Hematopoietic multipotent progenitor cell treated with erythropoietin and hydrocortisone succinate and interleukin-3 and kit ligand, for 6 days (in vitro differentiated cells): ENCODE measurements at places on chromosomes 16 and 17.

- DNase-seq, result no peak
Measured at GRCh38 chr17:74274060-74274708, at the start of gene DNAI2. Gene DNAI2, plus strand, starts transcription at chr17:74274234. Its CDS starts 7,584 bp downstream, at chr17:74281818.

DNA sequence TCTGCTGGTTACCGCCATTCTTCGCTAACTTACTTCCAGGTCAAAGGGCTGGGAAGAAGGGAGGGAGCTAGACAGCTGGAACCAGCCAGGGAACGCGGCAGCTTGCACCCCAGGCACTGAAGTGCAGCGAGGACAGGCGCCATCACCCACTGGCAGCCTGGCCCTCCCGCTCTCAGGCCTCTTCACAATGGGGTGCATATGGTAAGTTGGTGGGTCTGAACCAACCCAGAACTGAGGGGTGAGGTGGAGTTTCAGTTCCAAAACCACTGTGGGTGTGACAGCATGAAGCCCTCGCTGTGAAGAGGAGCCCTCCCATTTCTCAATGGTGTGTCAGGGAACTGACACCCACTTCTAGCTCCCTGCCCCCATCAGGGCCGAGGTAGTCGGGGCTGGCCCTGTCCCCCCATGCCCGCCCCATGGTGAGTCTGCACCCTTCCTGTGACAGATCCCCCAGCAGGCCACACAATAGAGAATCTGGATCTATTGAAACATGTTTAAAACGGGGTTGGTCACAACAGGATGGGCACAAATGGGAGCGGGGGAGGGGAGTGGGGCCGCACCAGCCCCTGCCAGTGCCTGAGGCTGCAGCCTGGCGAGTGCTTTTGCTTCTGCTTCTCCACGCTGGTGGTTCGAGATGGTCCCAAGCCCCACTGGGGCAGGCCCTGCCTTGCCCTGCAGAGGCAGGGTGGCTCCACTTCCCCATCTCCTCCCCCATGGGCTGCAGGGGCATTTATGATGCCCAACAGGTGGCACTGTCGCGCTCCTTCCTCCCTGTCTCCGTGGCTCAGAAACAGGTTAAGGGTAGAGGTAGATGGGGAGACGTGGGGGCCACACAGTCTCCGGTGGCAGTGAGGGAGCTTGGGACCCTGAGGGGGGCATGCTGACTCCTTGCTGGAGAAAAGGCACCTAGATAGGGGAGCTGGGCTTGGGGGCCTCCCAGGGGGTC is 2.3 kb downstream of the LIMD2 start:
- DNase-seq, result peak; percentile 92

DNA sequence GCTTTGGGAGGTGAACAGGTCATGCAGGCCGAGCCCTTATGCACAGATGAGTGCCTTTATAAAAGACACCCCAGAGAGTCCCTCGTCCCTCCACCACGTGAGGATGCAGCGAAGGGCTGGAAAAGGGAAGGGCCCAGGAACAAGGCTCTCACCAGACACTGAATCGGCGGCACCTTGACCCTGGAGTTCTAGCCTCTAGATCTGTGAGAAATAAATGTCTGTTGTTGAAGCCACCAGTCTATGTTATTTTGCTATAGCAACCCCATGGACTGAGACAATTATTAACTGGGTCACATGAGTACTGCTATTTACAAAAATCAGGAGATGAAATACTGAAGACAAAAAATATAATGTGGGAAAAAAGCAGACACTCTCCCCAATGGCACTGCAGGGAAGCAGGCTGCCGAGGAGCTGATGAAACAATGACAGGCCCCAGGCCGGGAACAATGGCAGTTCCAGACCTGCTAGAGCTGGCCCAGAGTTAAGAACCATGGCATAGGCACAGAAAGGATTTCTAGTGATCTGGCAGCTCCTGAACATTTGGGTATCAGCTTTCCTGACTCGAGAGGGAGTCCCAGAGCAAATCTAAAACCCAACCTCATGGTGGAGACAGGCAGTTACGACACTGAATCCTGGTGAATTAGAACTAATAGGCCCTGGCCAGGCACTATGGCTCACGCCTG is 17.8 kb upstream of the GGA2 start:
- DNase-seq, result no peak

DNA sequence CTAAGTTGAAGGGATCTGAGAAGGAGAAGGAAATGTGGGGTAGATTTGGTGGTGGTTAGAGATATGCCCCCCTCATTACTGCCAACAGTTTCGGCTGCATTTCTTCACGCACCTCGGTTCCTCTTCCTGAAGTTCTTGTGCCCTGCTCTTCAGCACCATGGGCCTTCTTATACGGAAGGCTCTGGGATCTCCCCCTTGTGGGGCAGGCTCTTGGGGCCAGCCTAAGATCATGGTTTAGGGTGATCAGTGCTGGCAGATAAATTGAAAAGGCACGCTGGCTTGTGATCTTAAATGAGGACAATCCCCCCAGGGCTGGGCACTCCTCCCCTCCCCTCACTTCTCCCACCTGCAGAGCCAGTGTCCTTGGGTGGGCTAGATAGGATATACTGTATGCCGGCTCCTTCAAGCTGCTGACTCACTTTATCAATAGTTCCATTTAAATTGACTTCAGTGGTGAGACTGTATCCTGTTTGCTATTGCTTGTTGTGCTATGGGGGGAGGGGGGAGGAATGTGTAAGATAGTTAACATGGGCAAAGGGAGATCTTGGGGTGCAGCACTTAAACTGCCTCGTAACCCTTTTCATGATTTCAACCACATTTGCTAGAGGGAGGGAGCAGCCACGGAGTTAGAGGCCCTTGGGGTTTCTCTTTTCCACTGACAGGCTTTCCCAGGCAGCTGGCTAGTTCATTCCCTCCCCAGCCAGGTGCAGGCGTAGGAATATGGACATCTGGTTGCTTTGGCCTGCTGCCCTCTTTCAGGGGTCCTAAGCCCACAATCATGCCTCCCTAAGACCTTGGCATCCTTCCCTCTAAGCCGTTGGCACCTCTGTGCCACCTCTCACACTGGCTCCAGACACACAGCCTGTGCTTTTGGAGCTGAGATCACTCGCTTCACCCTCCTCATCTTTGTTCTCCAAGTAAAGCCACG is 28.3 kb downstream of the STH start:
- DNase-seq, result no peak

DNA sequence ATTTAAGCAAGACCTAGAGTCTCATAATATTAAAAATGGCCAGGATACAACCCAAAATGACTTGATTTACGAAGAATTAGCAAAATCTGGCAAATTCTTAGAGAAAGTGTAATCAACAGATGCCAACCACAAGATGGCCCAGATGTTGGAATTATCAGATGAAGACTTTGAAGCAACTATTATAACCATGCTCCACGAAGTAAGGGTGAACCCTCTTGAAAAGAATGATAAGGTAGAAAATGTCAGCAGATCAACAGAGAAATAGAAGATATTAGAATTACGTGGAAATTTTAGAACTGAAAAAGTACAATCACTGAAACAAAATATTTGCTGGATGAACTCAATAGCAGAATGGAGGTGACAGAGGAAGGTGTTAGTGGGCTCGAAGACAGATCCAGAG is 50.1 kb upstream of the CLEC19A start:
- DNase-seq, result no peak

DNA sequence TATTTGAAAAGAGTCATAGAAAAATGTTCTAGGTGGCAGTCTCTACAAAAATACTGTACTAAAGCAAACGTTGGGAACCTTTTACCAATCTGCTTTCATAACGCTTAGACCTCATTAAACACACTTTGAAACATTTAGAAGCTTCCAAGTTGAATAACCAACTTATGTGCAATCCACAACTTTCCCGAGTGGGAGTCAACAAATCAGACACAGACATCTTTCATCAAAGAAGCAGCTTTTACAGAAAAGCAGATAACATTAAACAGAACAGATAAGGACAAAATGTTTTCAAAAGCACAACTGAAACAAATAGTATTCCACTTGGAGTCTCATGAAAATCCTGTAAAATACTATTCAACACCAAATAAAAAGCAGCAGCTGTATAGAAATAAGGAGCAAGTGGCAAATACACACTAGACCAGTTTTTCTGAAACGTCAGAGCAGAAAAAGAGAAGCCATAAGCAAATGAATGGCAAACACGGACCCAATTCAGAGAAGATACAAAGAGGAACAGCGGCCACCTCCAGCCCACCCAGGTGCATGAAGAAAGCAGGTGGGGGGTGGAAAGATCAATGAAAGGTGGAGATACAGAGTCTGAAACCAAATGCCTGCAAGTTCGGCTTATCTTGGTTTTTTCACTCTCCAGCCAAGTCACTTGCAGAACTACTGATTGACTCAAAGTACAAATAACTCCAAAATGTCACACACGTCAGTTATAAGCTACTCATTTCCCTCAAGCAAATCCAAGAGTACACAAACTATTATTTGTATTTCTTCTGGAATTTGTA is 18.4 kb upstream of the FBF1 start:
- peak; percentile 47 for DNase-seq

DNA sequence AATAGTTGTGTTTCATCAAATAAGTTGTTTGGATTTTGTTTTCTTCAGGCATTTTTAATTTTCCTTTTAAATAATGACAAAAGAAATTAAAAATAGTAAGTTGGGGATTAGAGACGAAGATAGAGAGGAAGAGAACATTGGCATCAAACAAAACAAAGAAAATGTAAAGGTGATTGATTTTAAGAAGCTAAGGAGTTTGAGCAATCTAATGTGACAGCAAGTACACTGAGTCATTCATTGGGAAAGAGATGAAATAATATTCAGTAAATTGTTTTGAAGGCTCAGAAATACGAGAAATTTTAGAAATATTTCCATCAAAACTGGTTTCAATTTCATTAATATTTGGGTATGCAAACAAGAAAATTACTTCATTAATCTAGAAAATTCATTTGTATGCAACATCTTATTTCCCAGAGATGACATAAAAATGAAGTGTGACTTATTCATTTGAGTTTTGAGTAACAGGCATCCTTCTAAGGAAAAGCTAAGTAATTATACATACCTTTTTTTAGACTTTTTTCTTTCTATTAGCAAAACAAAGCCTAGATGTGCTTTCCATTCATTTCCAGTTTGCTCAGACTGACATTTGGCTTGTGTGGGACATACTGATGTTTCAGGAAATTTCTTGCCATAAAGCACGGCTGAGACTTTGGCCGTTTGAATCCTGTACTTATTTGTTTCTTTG is 66.7 kb downstream of the COX10 start:
- no peak for DNase-seq

- no peak for DNase-seq
Measured at GRCh38 chr17:28705728-28706334, 5.9 kb downstream of the PROCA1 start.

GRCh38 chr17:65131946-65132345 is 5.2 kb upstream of the RGS9 start:
- DNase-seq, result no peak

DNA sequence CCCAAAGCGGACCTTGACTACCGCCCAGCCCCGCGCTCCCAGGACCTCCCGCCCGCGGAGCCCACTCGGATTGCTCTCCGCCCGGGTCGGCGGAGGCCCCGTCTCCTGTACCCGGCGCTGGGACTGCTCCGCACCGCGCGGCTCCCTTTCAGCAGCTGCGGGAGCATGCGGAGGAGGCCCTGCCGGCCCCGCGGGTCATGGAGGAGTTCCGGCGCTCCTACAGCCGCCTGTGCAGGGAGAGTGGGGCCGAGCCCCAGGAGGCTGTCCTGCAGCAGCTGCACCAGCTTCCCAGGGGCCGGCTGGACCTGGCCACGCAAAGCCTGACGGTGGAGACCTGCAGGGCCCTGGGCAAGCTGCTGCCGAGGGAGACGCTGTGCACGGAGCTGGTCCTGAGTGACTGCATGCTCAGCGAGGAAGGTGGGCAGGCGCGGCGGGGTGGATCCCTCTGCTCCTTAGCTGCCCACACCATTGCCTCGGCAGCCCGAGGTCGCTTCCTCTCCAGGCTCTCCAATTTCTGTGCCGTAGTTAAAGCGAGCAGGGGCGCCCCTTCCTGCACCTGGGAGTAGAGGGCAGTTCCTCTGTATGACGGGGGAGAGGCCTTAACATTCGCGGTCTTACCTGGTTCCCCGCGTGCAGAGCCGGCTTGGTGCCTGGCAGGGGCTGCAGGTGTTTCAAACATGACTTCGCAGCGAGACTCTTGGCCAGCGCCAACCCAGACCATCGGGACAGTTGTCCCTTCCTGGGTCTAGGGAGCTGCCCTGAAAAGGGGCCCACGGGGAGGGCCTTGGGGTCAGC is 539 bp downstream of the LRRC45 start:
- peak; percentile 62 for DNase-seq

DNA sequence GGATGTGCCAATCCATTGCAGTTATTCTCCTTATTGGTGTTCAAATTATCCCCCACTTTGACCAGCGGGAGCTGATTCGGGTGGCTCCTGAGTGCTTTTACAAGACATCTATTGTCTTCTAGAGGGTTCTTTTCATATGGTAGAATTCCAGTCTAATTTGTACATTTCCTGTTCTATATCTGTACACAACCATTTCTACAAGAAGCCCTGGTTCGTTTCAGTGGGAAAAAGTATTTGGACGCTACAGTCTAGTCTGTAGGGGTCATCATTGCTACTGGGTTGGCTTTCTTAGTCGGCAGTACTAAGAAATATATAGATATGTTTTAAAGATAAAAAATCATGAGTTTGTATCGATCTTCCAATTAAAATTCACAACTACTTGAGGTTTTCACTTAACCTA is 262.6 kb downstream of the MAP2K6 start:
- DNase-seq, result no peak

- DNase-seq, result no peak
Measured at GRCh38 chr16:87451563-87452210, 41.1 kb downstream of the ZCCHC14 start.

DNA sequence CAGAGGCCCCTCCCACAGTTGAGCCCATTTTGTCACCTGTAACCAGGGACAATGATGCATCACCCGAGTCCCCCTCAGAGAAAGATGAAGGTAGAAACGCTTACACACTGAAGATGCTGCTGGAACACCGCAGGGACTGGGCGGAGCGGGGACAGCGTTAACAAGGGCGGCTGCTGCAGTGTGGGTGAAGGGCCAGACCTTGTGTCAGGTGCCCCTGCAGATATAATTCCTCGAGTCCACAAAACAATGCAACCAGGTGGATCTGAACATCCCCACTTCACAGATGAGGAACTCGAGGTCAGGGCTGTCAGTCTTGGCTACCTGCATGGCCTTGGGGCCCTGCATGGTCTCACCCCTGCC is 6.3 kb upstream of the MAPK7 start:
- DNase-seq, result no peak

GRCh38 chr16:57600048-57600835 is 28.2 kb upstream of the ADGRG1 start:
- DNase-seq, result peak; percentile 70

GRCh38 chr16:46736695-46737094 is 11.4 kb downstream of the MYLK3 start:
- DNase-seq, result no peak

DNA sequence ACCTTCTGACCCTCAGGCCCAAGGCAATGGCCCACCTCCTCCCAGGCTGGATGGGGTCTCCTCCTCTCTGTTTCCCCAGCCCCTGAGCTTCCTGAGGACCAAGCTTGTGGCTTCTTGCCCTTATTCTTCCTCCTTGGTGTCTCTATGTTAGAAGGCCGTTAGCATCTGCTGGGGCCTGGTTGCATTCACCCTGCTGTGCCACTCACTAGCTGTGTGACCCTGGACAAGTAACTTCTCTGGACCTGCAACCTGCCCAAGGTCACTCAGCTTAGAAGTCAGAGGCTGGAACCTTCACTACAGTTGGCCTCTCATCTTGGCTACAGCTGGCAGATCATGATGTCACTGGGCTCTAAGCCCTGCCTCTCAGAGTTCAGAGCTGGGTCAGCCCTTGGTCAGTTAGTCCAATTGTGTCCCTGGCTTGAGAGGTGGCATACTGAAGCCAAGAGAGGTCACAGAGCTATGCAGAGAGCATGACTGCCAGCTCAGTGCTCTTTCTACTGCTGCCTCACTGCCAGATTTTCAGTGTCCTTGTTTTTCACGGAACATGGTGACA is 3.0 kb downstream of the MT2A start:
- no peak for DNase-seq

- no peak for DNase-seq
Measured at GRCh38 chr16:87534030-87534653, 41.3 kb upstream of the ZCCHC14 start.
